ENCODE measurements at places on chromosomes 6 and 20. TPM values are rescaled to one million over a fixed set of nuclear protein-coding genes. Genes with fewer than 3 reads are reported as not detected.
A peak's percentile ranks its signal among the peaks of the same experiment; 100 is the strongest.

DNA sequence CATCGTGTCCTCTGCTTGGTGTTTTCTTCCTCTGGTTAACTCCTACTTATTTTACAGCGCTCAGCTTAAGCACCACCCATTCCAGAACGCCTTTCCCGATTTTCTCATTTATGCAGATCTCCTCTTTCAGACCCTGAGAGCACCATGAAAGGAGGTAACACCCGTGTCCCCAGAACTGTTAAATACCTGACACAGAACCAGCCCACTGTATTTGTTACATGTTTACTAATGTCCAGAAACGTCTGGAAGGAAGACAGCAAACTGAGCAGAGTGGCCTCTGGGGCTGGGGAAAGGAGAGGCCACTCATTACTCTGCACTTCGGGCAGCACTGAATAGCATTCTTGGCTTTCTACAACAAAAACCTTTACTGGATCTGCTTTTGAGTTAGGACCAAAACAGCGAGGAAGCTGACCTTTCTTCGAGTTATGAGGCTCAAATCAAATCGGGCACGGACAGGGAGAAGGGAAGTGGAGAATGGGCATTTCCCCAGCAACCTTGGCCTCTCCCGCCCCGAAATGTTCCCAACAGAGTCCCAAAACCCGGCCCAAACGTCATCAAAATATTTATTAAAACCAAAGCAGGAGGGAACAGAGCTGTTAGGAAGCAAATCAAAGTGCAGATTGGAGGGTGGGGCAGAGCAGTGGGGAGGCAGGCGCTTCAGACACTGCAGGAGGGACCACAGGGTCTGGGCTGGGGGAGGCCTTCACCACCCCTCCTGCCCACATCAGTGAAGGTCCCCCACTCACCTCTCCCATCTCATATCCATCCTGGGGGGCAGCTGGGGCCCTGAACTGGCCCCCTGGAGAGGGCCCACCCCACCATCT is 1.1 kb upstream of the NECAB3 start:
- peak; percentile 86 for DNase-seq

MICB gene
- total RNA-seq, result 0.71 TPM

- DNase-seq, result peak; percentile 66
Measured at GRCh38 chr6:139473231-139473701, 98.8 kb upstream of the CITED2 start.

- no peak for DNase-seq
Measured at GRCh38 chr20:19078448-19079373, 133.7 kb upstream of the SLC24A3 start.

DNA sequence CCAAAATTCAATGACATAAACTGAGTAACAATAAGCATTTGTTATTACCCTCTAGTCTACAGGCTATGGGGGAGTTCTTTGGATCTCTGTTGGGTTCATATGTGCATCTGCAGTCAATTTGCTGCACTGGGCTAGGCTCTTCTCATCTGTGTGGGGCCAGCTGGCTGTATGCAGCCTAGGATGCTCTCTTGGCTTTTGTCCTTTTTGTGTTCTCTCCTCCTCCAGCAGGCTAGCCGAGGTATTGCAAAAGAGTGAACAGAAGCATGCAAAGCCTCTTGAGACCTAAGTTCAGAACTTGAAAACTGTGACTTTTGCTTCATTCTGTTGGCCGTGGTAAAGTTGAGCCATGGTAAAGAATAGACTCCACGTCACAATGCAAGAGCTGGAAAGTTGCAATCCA is 62.8 kb upstream of the FOXO3 start:
- no peak for DNase-seq

C6orf136 gene
- 36.7 TPM for total RNA-seq

GRCh38 chr6:21754891-21755290 is 161.3 kb downstream of the SOX4 start:
- no peak for DNase-seq

- no peak for DNase-seq
Measured at GRCh38 chr6:131378874-131379273, 194.2 kb upstream of the ARG1 start.

C20orf96 gene
- 3.4 TPM for total RNA-seq

DNA sequence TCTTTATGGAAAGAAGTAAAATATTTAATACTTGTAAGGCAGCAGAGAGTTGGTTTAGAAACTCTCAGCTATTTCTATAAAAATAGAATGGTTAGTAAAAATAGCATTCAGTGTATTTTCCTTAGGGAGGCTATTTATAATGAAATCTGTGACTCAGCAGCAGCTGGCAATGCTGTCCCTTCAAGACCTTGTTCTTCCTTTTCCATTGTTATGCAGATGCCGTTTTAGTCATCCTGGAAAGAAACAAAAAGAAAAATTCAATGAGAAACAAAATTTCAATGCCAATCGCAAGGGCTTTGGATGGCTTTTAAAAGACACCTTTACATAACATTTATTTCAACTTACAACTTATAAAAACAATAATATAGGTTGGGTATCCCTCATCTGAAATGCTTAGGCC is 17.5 kb downstream of the MPC1 start:
- no peak for DNase-seq

- no peak for DNase-seq
Measured at GRCh38 chr6:16805243-16805950, 44.1 kb upstream of the ATXN1 start.

- no peak for DNase-seq
Measured at GRCh38 chr6:15527838-15528617, 134.8 kb downstream of the DTNBP1 start.

ZNF391 gene
- 6.1 TPM for total RNA-seq

- DNase-seq, result no peak
Measured at GRCh38 chr20:46827718-46828458, 66.8 kb upstream of the EYA2 start.

DAAM2 gene
- 25.7 TPM for total RNA-seq

GRCh38 chr6:128343706-128344105 is 176.7 kb downstream of the PTPRK start:
- DNase-seq, result no peak

- DNase-seq, result no peak
Measured at GRCh38 chr6:30806581-30807183, 62.3 kb upstream of the IER3 start.

ARHGAP40 gene
- not detected for total RNA-seq

FAM217A gene
- not detected for total RNA-seq

- peak; percentile 69 for DNase-seq
Measured at GRCh38 chr6:139376017-139376330, 1.5 kb upstream of the CITED2 start.

- DNase-seq, result no peak
Measured at GRCh38 chr6:140782941-140783340, 1349.8 kb upstream of the GJE1 start.

- no peak for DNase-seq
Measured at GRCh38 chr6:28005975-28006374, 48.9 kb downstream of the OR2B6 start.

DNA sequence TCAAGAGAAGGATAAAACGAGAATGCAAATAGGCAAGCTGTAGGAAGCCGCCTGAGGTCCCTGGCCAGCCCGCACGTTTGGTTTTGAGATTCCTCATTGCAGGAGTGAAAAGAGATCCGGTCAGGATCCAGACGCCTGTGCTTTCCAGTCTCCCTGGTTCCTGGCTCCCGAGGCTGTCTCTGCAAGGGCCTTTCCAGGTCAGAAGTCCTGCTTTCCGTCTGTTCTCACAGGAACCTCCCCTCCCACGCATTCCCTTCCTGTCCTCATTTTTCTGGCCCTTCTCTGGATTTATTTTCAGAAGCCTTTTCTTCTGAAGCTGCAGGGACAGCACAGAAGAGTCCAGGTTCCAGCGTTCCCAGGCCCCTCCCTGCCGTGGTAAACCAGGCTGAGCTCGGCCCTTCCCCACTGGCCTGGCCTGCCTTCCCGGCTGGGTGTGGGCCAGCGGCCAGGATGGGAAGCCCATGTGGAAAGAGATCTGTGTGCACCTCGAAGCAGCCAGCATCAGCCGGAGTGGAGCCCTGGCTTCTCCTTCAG is 54.0 kb downstream of the TMEM242 start:
- peak; percentile 87 for DNase-seq

TSBP1 gene
- not detected for total RNA-seq

SLC32A1 gene
- not detected for total RNA-seq

DLK2 gene
- total RNA-seq, result not detected

- no peak for DNase-seq
Measured at GRCh38 chr6:134105940-134106339, 53.5 kb upstream of the SLC2A12 start.

OTOR gene
- not detected for total RNA-seq

DNA sequence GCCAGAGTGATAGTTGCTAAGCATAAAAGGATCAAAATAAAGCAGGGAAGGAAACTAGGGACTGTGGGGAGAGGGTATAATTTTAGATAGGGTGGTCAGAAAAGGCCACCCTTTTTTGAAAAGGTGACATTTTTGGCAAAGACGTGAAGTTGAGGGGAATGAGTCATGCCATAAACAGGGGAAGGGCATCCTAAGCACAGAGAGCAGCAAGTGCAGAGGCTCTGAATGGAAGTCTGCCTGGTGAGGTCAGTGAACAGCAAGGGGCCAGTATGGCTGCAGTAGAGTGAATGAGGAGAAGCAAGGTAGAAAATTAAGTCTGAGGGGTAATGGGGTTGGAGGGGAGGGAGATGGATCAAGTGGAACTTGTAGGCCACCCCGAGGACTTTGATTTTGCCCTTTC is 2.4 kb downstream of the KLC4 start:
- DNase-seq, result no peak

SEMG1 gene
- not detected for total RNA-seq

- no peak for DNase-seq
Measured at GRCh38 chr6:32692019-32692418, 25.6 kb upstream of the HLA-DQB1 start.

ZNF311 gene
- total RNA-seq, result 1.4 TPM

GRCh38 chr20:992801-993535 is 9.1 kb downstream of the RSPO4 start:
- DNase-seq, result no peak

DNA sequence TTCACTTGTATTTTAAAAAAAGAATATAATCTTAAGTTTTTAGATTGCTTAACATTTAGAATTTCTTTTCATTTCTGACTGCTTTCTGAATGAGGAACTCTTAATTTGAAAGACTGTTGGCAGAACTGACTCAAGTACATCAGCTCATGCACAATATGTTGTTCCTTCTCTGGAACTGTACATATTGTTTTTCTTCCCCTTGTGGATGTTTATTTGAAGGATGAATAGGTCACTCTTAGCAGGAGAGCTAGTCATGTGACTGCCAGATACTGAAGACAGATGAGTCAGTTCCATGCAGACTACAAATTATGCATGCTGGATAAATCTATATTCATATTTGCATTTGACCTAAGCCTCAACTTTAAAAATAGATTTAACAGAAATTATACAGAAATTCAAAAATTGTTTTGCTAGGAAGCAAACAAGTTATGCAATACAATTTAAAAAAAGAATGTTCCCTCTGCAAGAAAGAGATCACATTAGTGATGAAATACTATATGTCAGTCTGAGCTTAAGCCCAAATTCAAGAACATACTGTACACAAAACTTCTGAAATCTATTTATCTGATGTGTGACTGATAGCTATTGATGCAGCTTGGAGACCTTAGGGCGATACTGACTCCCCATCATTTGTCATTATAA is 1274.9 kb upstream of the GJE1 start:
- no peak for DNase-seq

DNA sequence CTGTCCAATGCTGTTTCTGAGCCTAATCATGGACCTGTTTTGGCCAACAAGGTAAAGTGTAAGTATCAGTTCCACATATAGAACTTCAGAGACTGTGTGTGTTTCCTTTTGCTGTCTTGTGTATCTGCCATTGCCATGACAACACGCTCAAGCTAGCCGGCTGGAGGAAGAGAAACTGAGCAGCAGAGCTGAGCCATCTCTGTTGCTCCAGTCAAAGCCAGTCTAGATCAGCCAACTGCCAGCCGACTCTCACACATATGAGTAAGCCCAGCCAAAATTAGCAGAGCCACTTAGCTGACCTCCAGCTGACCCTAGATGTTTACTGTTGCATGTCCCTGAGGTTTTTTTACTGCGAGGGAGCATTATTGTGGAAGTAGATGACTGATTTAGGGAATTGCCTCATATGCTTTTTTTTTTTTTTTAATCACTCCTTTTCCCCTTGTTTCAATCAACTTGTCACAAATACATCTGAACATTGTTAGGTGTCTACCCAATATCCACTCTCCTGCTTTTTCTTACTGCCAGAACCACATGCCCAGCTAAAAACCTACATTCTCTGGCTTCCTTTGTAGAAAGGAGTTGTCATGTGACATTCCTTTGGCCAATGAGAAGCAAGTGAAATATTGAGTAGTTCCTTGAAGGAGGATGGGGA is 304.3 kb upstream of the SUPT3H start:
- DNase-seq, result no peak

DNA sequence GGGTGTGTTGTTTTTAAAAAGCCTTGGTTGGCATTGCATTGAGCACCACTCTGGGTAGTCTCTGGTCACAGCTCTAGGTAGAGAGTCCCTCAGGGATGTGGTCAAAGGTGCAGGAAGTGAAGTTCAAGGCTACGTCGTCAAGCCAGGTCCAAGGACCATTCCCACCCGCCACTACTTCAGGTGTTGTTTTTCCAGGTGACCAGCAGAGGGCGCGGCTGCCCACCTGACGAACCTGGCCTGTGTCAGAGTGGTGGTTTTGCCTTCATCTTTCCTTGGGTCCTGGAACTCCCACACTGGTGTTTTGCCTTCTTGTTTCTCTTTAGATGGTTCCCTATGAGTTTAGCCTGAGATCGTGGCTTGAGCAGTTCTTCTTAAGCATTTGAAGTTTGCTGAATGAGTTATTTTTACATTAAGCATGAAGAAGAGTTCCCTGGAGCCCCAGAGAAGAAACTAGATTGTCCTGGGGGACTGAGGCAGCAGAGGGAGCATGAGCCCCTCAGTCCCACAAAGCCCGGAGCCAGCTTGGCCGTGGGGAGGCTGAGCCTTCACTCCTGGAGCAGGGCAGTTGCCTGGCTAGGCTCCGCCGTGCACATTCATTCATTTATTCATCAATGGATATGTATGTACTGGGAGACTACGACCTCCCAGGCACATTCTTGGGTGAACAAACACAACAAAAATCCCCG is 5.6 kb upstream of the PHACTR3 start:
- no peak for DNase-seq

DNA sequence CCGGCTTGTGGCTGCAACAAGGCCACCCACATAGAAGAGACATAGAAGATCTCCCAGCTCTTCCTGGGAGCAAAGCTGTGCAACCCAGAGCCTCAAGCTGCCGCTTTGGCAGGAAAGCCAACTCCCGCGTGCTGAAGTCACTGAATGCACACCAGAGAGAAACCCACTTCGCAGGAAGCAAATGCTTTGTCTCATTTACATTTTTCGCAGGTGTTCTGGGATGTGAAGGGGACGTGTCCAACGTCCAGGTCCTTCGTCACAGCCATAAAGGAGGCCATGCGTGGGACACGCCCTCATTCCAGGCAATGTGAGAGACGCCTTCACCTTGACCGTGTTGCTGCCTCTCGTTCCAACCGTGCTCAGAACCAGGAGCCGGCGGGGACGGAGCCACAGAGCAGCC is 24.4 kb downstream of the KCNQ2 start:
- no peak for DNase-seq
